ENCODE measurements at places on chromosomes 7 and 10.

- no peak for DNase-seq
These were observed 101.6 kb downstream of the NKX6-2 start for GRCh38 chr10:132684164-132684891.

- DNase-seq: no peak
These were observed 49.9 kb downstream of the ARMC3 start for GRCh38 chr10:22977751-22978150.

- DNase-seq: no peak
These were observed 3.1 kb upstream of the ABCA13 start for GRCh38 chr7:48168159-48168558.

- no peak for DNase-seq
These were observed 1.7 kb upstream of the MCU start for GRCh38 chr10:72690071-72690755.

DNA sequence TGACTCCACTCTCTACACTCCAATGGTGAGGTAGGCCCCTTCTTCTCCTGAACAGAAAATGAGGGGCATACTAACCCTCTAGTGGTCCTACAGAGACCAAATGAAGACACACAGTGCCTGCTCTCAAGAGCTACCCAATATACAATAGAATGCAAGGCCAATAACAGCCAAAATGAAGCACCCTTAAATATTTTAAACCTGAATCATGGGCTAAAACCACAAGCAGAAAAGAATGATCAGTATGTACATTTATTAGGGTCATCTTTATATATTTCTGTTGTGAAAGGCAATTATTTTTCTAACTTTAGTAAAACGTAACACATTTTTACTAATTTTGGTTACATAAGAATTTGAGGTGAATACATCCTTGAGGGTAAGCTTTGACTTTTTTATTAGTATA lies 49.9 kb upstream of the COL1A2 start:
- DNase-seq: no peak

DNA sequence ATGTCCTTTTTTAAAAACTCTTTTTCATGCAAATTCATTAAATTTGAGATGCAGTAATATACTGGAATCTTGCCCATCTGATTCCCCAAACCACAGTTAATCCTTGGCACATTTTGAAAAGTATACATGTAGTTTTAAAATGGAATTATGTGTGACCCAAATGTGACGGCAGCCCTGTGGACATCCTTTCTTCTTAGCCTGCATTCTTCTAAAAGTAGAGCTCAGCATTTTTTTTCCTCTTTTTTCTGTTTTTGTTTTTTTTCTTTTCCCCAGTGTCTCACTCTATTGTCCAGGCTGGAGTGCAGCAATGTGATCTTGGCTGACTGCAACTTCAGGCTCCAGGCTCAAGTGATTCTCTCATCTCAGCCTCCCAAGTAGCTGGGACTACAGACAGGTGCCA lies 338.9 kb downstream of the GALNT17 start:
- DNase-seq: no peak

- DNase-seq: no peak
These were observed 672.2 kb downstream of the SDK1 start for GRCh38 chr7:3973264-3973663.

DNA sequence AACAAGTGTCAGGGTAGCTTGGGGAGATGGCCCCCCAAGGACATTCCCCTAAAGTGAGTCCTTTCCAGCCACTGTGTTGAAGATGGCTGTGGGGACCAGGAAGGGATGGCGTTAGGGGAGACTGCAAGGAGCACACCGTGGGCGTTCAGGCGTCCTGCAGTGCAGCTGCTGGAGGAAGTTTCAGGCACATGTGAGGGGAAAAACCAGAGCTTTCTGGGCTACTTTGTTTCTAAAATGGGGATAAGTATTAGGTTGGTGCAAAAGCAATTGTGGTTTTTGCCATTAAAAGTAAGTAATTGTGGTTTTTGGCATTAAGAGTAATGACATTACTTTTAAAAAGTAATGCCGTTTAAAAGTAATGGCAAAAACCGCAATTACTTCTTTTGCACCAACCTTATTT lies 14.3 kb downstream of the PRF1 start:
- no peak for DNase-seq

DNA sequence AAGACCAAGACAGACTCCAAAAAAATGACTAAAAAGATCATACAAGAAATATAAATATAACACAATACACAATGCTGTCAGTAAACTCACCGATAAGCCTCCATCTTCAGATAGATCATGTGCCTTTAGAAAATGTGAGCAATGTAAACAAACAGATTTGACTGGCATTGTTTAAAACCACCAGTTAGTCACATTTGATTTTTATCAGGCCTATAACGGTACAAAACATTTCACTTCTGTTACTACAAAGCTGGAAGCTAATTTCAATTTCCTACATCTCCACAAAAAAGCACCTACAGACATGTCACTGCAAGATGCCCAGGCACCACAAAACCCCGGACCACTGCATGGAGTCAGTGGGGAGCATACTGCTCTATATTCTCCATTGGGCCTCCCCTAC lies 18.9 kb downstream of the SGMS1 start:
- DNase-seq: no peak

DNA sequence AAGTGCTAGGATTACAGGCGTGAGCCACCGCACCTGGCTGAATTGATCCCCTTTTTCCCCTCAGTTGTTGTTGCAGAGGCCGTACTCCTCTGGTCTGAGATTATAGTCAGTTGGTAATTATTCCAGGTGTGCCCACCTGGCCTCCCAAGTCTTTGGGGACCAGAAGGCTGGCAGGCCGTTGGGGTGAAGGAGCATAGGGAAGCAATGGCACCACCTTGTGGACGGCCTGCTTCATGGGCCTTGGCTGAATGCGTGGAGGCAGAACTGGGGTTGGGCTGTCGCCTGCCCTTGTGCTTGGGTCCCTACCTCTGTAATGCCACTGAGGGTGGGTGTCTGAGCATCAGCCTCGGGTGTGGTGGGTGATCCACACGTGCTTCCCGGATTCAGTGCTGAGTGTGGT lies 125.7 kb downstream of the RGS10 start:
- no peak for DNase-seq

DNA sequence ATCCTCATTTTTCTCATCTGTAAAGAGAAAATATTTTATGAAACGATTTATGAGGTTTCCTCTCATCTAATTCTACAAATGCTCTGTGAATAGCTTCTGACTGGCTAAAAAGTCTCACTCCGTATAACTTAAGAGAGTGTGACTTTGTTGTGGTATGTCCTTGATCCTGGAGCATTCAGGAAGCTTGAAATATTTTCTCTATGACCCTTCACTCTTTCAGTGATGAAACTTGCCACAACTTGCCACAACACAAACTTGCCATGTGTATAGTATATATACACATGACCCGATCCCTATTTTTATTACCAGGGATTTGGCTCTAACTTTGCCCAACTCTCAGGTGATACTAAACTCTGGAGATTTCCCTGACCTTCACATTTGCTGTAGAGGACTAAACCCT lies 74.1 kb downstream of the TES start:
- DNase-seq: no peak

DNA sequence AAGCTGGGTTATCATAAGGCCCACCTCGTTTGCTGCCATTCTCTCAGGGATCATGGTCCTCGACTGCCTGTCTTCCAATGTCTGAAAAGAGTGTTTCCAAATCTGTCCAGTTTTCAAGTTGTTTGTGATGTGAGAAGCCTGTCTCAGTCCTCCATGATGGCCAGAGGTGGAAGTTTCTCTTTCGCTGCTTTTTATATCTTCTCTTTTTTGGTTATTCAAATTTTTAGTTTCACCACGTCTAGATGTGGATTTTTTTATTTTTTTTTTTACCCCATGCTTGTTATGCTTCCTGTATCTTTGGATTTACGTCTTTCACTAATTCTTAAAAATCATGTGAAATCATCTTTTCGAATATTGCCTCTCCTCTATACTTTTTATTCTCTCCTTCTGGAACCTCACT lies 6.1 kb upstream of the RBM33 start:
- DNase-seq: no peak

DNA sequence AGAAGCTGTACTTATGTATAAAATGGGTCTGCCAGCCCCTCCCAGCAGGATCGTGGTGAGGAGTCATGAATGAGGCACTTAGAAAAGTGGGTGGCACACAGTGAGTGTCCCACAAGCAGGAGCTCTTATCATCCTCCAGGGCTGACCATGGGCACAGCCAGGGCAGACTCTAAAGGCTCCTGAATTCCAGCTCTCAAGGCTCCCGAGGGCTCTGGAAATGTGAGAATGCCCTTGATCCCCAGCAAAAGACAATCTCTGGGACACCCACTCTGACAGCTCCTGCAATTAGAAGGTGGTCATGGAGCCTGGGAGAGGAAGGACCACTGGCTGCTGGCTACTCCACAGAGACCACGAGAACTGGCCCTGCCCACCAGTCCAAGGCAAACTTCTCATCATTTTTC lies 1.6 kb downstream of the VSTM4 start:
- DNase-seq: no peak

GRCh38 chr10:112752288-112752687 lies 197.8 kb upstream of the TCF7L2 start:
- no peak for DNase-seq

GRCh38 chr10:115936926-115937767 lies 335.9 kb downstream of the GFRA1 start:
- DNase-seq: no peak

- DNase-seq: no peak
These were observed 11.7 kb downstream of the CASP2 start for GRCh38 chr7:143299840-143300239.

DNA sequence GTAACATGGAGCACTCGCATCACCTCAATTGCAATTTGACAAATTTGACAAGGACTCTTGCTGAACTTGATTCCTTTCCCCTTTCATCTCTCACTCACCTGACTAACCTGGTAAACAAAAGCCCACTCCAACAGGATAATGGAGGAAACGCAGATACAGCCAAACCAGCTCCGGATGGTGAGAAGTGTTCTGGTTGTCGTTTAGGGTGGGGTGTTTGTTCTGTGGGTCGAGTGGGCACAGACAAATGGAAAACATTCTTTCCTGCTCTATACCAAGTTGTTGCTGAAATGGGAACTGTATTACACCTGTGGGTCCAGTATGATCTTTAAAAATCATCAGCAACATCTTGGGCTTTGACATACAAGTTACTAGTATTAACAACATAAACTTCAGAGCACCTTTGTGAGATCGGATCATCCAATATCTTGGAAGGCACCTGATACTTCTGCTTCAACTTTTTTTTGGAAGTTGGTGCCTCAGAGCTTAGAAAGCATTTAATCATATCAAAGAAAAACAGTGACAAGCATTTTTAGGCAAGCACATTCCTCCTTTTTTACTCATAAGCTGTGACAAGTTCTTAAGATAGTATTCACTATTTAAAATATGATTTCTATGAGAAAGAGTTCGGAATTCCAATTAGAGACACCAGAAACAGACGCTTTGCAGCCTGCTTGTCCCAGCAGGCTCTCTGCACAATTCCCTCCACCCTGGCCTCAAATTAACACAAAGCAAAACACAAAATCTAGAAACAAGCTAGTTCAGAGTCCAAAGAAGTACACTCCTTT lies 58.1 kb downstream of the CCDC186 start:
- DNase-seq: no peak

- DNase-seq: no peak
These were observed at the start of gene MYPN for GRCh38 chr10:68109331-68109730. TSS of gene MYPN (plus strand) at chr10:68109488. CDS start at chr10:68121439, 11,951 bp downstream.

GRCh38 chr7:77524731-77525130 lies 12.4 kb upstream of the PTPN12 start:
- no peak for DNase-seq

- DNase-seq: no peak
These were observed 112.1 kb downstream of the PRKG1 start for GRCh38 chr10:51186361-51186760.

DNA sequence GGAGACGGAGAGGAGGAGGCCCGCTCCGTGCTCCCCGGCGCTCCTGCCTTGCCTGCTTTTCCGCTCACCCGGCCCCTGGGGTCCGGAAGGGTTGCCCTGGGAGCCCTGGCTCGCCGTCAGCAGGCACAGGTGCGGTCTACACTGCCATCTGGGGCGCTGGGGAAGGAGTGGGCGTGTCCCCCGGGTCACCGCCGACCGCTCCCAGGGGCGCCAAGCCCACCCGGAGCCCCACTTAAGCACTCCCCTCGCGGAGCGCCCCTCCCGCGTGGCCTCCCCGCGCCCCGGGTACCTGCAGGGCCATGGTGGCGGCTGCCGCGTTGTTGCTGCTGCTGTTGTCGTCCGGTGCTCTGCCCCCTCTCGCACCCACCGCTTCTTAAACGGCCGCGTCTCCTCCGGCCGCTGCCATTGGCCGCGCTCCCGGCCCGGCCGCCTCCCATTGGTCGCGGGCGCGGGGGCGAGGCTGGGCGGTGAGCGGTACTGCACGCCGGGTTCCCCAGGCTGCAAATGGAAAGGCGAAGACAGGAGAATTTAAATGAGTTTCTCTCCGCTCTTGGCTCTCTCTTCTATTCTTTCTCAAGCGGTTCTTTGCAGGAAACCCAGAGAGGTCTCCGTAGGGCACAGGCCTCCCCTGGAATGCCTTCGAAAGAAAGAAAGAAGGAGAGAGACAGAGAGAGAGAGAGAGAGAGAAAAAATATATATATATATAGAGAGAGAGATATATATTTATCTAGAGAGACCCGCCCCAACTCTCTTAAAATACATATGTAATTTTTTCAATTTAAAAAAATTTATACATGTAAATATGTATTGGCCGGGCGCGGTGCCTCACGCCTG lies at the start of gene ACBD7:
Gene ACBD7, minus strand, starts transcription at position 349 of the 834 bp plus-strand sequence. Its CDS starts 48 bp downstream, at position 301.
- DNase-seq: peak; percentile 22

DNA sequence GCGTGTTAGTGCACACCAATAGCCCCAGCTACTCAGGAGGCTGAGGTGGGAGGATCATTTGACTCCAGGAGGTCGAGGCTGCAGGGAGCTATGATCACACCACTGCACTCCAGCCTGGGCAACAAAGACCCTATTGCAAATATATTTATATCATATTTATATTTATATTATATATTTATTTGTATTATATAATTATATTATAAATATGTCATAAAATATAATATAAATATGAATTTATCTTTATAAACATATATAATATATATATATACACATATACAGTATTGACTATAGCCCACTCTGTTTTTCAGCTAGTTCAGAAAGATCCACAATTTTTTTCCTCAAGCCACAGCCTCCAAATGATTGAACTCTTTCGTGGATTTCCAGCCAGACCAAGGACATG lies 45.3 kb upstream of the MYL10 start:
- DNase-seq: no peak

- no peak for DNase-seq
These were observed 8.4 kb downstream of the CYCS start for GRCh38 chr7:25116621-25117020.
